Activated CD8-positive, alpha-beta T cell treated with anti-CD3 and anti-CD28 coated beads, Interleukin-2, amount 10 ng/mL, durations not matched to agents 7 days and 5 days (primary cell): ENCODE measurements at places on chromosomes 5 and 9. TPM values are rescaled to one million over a fixed set of nuclear protein-coding genes. Genes with fewer than 3 reads are reported as not detected.
A peak's percentile ranks its signal among the peaks of the same experiment; 100 is the strongest.

DNA sequence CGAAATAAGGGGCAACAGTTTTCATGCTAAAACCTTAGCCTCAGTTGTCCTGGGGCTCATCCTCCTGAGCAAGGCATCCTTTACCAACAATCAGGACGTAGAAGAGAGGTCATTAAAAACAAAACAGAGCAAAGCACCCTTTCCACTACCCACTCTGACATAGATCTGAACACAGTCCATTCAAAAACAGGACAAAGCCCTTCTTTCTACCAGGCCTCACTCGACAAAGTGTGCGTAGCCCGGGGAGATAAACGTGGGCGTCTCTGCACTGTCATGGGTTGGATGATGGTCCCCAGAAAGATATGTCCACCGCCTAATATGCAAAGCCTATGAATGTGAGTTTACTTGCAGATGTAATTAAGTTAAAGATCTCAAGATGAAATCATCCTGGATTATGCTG is 60.6 kb upstream of the TAS2R1 start:
- DNase-seq: no peak

DNA sequence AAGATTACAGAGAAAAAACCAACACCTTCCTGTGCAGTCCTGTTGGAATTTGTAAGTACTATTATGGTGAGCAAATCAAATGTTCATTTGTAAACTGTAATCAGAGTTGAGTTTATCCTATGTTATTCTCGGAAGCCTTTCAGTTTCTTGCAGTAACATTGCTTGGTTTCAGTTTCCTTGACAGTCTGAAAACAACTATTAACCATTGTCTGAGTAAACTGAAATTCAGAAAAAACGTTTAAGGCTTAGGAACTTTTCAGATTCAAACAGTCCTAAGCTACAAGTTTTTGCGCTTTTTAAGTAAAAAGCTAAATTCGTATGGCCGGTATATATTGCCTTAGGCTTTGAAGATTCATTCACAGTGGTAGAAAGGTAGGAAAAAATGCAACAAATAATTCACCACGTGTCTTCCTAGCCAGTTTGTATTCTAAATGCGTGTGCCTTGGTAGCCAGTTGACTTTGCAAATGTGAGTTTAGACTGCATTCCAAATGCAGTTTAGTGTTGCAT is 2.5 kb downstream of the GPBP1 start:
- DNase-seq: no peak

DNA sequence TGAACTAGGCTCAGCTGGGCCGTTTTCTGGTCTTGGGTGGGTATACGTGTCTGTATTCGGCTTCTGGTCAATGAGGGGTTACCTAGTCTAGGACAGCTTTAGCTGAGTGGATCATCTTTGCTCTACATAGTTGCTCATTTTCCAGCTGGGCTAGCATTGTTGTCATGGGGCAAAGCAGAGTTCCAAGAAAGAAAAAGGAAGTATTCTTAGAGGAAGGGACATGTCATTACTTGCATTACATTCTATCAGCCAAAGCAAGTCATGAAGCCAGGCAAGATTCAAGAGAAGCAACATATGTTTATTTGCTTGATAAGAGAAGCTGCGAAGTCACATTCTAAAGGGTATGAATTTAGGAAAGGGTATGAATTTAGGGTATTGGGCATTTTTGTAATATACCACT is 396.5 kb downstream of the ZNF608 start:
- no peak for DNase-seq

- DNase-seq: no peak
These were observed 22.9 kb upstream of the GOLPH3 start for GRCh38 chr5:32197032-32197431.

DNA sequence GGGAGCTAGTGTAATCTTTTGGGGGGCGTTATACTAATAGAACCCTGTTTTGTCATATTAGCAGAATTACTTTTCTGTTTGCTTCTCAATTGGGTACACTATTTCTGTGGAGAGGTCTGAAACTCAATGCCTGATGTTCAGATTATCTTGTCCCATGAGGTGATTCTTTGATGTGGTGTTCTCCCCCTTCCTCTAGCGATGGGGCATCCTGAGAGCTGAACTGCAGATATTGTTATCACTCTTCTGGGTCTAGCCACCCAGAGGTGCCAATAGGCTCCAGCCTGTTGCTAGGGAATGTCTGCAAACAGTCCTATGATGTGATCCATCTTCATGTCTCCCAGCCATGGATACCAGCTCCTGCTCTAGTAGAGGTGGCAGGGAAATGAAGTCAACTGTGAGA is 233.1 kb upstream of the RASA1 start:
- DNase-seq: no peak

DNA sequence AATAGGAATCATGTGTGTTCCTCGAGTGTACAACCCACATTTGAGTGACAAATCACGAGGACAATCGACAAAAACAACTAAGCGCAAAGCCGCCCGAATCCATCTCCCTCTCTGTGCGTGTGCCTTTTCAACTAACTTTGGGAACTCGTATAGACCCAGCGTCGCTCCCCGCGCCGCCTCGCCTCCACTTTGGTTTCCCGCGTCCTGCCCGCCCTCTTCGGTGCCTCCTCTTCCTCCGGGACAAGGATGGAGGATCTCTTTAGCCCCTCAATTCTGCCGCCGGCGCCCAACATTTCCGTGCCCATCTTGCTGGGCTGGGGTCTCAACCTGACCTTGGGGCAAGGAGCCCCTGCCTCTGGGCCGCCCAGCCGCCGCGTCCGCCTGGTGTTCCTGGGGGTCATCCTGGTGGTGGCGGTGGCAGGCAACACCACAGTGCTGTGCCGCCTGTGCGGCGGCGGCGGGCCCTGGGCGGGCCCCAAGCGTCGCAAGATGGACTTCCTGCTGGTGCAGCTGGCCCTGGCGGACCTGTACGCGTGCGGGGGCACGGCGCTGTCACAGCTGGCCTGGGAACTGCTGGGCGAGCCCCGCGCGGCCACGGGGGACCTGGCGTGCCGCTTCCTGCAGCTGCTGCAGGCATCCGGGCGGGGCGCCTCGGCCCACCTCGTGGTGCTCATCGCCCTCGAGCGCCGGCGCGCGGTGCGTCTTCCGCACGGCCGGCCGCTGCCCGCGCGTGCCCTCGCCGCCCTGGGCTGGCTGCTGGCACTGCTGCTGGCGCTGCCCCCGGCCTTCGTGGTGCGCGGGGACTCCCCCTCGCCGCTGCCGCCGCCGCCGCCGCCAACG is at the start of gene GPR150:
TSS of gene GPR150 (plus strand) at position 58 of the 840 bp plus-strand sequence. CDS start at position 247, 189 bp downstream.
- peak; percentile 76 for DNase-seq

- no peak for DNase-seq
These were observed 2.5 kb downstream of the DBN1 start for GRCh38 chr5:177470759-177471536.

- DNase-seq: no peak
These were observed 123.4 kb downstream of the ZCCHC7 start for GRCh38 chr9:37243588-37244345.

GRCh38 chr5:52787600-52788504 is at the start of the genes ITGA1 and PELO:
Gene ITGA1, plus strand, starts transcription at chr5:52787916. Its CDS starts 438 bp downstream, at chr5:52788354.
Gene PELO, plus strand, starts transcription at chr5:52787916. Its CDS starts 12,479 bp downstream, at chr5:52800395.
- peak; percentile 64 for DNase-seq

DNA sequence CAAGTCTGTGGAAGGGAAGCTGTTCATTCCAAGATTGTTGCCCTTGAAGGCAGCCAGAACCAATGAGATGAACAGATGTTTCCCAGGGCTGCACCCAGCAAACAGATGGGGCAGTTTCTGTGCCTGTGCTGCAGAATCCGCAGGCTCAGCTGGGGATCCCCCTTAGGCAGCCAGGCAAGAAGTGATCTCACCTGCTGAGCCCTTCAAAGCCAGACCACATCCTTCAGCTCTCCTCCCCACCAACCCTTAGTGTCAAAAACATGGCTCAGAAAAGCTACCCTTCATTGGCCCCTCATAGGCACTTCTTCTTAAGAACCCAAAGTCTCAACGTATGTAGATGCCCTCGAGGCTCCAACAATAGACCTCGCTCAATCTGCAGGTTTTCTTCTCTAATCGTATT is 626.7 kb downstream of the CCDC171 start:
- DNase-seq: peak; percentile 72

GRCh38 chr5:1273745-1274144 is 21.1 kb downstream of the TERT start:
- no peak for DNase-seq

GRCh38 chr9:88521308-88521707 is 13.7 kb upstream of the NXNL2 start:
- no peak for DNase-seq

DNA sequence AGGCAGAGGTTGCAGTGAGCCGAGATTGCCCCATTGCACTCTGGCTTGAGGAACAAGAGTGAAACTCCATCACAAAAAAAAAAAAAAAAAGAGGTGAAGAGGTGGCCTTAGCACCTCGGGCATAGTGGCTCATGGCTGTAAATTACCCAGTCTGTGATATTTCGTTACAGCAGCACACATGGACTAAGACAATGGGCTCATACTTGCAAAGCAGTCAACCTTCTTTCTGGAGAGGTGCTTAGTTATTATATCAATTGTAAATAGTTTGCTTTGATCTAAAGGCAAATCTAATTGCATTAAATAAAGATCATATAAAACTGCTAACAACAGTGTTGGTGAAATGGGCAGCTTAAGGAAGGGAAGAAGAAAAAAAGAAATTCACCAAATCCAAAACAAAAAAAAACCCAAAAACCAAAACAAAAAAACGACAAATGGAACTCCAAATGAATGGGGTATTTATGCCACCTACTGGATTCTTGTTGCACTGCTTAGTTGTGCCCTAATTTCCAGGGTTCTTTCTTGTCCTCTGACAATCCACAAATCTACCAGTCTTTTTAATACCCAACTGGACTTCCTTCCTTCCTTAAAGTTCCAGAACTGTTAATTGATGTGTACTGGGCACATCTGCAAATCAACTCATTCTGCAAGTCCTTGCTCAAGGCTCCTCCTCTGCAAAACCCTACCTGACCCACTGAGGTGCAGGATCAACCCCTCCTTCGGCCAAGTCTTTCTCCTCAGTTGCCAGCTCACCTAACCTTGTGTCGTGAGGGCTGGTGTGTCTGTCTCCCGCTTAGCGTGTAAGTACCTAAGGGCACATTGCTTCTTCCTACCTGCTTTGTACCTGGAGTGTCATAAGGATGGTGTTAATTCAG is 35.0 kb upstream of the DMRT1 start:
- DNase-seq: peak; percentile 26

GRCh38 chr9:132235894-132236661 is 74.2 kb downstream of the NTNG2 start:
- peak; percentile 86 for DNase-seq

DNA sequence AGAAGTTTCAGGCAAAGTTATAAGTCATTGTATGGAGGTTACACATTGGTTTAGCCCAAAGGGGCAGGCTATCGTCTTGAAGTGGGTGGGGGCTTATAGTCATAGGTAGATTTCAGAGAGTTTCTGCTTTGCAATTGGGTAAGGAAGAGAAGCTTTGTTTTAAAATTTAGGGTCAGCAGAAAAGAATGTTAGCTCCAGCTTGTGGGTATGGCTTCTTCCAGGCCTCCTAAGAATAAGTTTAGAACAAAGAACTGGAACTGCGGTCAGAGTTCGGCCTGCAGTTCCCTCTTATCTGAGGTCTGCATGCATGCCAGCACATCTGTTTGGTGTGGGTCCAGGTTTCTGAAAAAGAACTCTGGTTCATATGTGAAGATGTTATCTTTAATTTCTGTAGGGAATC is 96.1 kb downstream of the CYFIP2 start:
- no peak for DNase-seq

DNA sequence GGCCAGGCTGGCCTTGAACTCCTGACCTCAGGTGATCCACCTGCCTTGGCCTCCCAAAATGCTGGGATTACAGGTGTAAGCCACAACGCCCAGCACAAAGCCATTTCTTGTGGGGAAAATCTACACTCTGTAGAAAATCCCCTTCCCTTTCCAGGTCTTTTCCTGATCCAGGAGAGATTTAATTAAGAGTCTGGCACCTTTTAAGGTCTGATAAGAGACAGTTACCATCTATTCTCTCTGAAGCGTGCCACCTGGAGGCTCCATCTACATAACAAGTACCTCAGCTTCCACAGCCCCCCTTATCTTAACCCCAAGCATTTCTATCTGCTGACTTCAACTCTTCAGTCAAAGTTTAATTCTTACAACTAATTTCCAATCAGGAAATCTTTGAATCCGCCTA is 71.4 kb upstream of the CDK20 start:
- no peak for DNase-seq

DNA sequence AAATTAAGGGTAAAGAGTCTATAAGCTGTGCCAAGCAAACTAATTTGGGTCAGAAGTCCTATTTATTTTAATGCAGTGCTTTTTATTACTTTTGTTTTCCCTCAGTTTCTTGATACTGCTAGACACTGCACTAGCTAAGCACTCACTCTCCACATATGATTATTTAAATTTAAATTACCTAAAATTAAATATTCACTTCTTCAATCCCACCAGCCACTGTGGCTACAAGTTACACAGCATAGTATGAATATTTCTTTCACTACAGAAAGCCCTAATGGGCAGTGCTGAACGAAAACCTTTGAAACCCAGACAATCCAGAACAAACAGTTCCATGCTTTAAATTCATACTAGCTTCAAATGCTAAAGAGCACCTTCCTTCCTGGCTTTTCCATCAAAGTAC is 23.6 kb downstream of the ABHD17B start:
- DNase-seq: no peak

DNA sequence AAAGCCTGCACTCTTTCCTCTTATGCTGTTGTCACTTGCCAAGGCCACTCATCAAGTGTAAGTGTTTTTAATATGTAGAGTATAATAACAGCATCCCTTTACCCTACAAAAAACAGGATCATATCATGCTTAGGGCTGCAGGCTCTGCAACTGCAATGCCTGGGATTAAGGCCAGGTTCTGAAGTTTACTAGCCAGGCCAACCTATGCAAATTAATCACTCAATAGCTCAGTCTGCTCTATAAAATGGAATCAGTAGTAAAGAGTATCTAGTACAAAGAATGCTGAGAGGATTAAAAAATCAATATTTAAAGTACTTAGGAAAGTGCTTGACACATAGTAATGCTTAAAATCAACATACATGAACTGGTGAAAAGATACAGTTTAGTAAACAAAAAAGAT is 253.3 kb downstream of the EDIL3 start:
- DNase-seq: no peak

- DNase-seq: peak; percentile 54
These were observed 33.0 kb upstream of the LCP2 start for GRCh38 chr5:170330568-170331054.

- no peak for DNase-seq
These were observed 61.8 kb upstream of the ARAP3 start for GRCh38 chr5:141743866-141744272.

GRCh38 chr5:164370841-164371240 is 865.4 kb downstream of the MAT2B start:
- DNase-seq: no peak

DNA sequence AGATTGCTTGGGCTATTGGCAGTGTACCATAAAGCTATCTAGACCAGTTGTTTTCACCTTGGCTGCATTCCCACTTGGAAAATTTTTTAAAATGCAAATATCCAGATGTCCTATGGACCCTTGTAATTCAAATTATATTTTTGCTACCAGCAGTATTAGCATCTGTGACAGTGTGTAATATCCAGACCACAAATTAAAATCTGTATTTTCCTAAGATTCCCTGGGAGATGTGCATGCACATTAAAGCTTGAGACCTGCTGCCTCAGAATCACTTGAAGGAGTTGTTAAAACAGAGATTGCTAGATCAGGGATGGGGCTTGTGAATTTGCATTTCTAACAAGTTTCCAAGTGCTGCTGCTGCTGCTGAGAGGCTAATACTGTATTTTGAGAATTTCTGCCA is 381.2 kb upstream of the PDE4D start:
- DNase-seq: no peak

The AIF1L gene
- 0.31 TPM for total RNA-seq

The CCDC180 gene
- 3.6 TPM for total RNA-seq

The CCDC192 gene
- not detected for total RNA-seq

The OLFML2A gene
- total RNA-seq: not detected

The C5orf58 gene
- not detected for total RNA-seq

The EMB gene
- 139 TPM for total RNA-seq

The ARL14EPL gene
- total RNA-seq: not detected

The CNTNAP3 gene
- not detected for total RNA-seq

The SPEF2 gene
- 6.4 TPM for total RNA-seq

The FOXI1 gene
- total RNA-seq: not detected

The BTNL8 gene
- not detected for total RNA-seq

The PDGFRB gene
- 47.0 TPM for total RNA-seq
